ENCODE measurements at places on chromosomes 13 and 19. TPM values are rescaled to one million over a fixed set of nuclear protein-coding genes. Genes with fewer than 3 reads are reported as not detected.

LILRA1 gene
- 0.53 TPM for polyA plus RNA-seq

CCL25 gene
- not detected for polyA plus RNA-seq

OR7D4 gene
- polyA plus RNA-seq, result 0.06 TPM

DACT3 gene
- 28.5 TPM for polyA plus RNA-seq

NLRP5 gene
- polyA plus RNA-seq, result not detected

ZNF345 gene
- polyA plus RNA-seq, result 19.5 TPM

KISS1R gene
- polyA plus RNA-seq, result 1.3 TPM

EBPL gene
- polyA plus RNA-seq, result 47.4 TPM

SIN3B gene
- polyA plus RNA-seq, result 92.6 TPM

SIGLEC9 gene
- polyA plus RNA-seq, result 1.5 TPM

CEACAM4 gene
- 0.18 TPM for polyA plus RNA-seq

FBL gene
- 373 TPM for polyA plus RNA-seq

CLN5 gene
- 39.8 TPM for polyA plus RNA-seq

KLK12 gene
- polyA plus RNA-seq, result not detected

MYPOP gene
- 4.9 TPM for polyA plus RNA-seq

KLK3 gene
- polyA plus RNA-seq, result 0.58 TPM

FPR2 gene
- polyA plus RNA-seq, result 0.19 TPM

LPAR2 gene
- 33.1 TPM for polyA plus RNA-seq

BRME1 gene
- polyA plus RNA-seq, result 6.3 TPM

TLE6 gene
- polyA plus RNA-seq, result 8.4 TPM
